Activated naive CD8-positive, alpha-beta T cell treated with anti-CD3 and anti-CD28 coated beads, Interleukin-2, amount 50 U/mL, for 16 hours (primary cell): ENCODE measurements at places on chromosomes 12 and 14.

GRCh38 chr12:40222247-40222646, 2.5 kb upstream of the LRRK2 start:
- no peak for DNase-seq

GRCh38 chr12:57096748-57097553, 8.0 kb downstream of the NAB2 start:
- DNase-seq, result no peak

GRCh38 chr14:103550451-103551337, 11.8 kb downstream of the BAG5 start:
- no peak for DNase-seq

- DNase-seq, result no peak
Measured at GRCh38 chr14:69808919-69809808, 12.1 kb upstream of the SLC10A1 start.

DNA sequence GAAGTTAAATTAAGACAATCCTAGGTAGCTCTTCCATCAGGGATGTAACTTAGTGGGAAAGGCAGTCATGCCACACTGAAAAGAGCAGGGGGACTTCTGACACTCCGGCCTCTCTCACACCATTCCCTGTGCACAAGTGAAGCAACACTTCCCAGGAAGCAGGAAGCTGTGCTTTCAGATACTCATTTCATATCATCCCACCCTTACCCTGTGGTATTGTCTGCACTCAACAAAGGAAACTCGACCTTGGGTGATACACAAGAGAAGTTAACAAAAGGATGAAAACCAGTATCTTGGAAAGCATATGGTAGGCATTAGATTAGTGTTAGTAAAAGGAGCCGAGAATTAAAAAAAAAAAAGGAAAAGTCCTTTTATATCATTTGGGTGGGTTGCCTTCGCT, 61.3 kb upstream of the MDM1 start:
- no peak for DNase-seq

- no peak for DNase-seq
Measured at GRCh38 chr14:63308723-63309317, 9.9 kb downstream of the GPHB5 start.

DNA sequence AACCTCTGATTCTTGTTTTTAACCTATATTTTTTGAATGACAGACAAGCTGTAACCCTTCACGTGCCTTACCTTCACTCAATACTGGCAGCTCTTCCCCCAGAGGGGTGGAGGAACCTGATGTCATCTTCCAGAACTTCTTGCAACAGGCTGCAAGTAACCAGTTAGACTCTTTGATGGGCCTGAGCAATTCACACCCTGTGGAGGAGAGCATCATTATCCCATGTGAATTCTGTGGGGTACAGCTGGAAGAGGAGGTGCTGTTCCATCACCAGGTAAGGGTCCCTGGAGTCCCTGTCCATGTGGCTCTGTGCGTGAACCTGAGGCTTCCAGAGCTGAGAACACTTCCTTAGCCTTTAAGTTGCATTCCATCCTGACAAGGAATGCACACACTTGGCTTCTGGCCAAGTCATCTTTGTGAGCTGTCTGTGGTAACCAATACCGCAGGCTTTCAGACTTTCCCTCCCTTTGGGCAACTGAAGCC, 22.7 kb downstream of the TRAFD1 start:
- DNase-seq, result no peak

DNA sequence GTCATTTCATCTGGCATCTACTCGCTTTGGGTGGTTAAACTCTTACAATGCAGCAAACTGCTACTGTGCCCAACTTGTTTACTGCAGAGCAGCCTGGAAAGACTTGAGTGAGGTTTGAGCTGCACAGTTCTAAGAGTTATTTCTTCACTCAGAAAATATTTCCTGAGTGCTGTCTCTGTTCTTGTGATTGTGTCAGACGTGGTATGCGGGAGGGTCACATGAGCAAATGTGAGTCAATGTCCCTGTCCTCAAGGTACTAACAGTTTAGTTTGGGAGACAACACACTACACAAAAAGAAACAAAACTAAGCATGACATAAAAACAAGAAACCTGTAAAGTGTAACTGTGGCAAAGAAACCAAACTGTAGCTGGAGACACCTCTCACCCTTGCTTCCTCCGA, 32.4 kb downstream of the FLVCR2 start:
- no peak for DNase-seq

GRCh38 chr12:42104784-42105183, 39.9 kb downstream of the GXYLT1 start:
- DNase-seq, result no peak

DNA sequence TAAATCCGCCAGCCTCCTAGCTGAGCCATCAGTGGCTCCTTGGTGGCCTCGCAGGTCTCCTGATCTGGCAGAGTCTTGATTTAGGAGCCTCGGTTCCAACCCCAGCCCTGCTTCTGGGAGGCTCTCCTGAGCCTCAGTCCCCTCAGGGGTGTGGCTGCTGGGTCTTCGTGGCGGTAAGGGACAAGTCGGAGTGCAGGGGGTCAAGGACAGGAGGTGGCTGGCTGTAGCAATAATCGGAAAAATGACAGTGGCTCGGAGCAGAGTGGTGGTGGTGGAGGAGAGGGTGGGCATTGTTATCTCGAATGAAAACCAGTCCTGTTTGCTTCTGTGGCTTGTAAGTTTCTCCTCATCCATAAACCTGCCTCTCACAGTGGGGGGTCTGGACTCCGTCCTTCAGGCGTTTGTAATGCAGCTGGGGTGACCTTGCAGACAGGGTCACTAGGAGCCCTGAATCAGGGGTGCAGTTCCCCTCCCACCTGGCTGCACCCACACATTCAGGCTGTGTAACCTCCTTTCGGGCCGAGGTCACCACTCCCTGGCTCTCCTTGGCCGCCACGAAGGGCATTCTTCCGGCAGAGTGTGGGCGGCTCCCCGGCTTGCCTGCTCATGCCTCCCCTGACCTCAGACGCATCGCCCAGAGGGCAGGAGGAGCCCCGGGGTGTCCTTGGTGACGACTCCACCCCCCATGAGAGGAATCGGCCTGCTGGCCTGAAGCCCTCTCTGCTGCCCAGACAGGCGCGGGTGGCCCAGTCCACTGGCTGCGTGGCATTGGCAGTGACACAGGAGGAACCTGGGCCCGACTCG, 8.1 kb downstream of the BCL7A start:
- no peak for DNase-seq

GRCh38 chr14:105257464-105257863, 9.1 kb downstream of the BTBD6 start:
- DNase-seq, result no peak

DNA sequence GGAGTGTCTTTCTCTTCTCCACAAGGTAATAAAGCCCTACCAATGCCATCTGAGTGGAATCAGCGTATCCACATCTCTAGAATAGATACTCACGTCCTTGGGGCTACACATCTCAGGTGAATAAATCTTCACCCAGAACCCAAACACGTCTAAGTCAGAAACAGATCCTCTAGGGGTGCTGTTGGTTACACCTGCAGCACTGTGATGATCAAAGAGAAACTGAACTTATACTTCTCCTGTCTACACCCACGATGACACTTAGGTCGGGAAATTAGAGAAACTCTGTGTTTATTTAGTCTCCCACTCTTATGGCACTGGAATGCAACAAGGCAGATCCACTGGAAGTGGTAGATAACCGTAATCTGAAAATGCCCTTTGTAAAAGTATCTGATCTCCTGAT, 46.2 kb downstream of the WIF1 start:
- DNase-seq, result no peak

GRCh38 chr12:80441921-80442320, 2.1 kb upstream of the PTPRQ start:
- no peak for DNase-seq

DNA sequence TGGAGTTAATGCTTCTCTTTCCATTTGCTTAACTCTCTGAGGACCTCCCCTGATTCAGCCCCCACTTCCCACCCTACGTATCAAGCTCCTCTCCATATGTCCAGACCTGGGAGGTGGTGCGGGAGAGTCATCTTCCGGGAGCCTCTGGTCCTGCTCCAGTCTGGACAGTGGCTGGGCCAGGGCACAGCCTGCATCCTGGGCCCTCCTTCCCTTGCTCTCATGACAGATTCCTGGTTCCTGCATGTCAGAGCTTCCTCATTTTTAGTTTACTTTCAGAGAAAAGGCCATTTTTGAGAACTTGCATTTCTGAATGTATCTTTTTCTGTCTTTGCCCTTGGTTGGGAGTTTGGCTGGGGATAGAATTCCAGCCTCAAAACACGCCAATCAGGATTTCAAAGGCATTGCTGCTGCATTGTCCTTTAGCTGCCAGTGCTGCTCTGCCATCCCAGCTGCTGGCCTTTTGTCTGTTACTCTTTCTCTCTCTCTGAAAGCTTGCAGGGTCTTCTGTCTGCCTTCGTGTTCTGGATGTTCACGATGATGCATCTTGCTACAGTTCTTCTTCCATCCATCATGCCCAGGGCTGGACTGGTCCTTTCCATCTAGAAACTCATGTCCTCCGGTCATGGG, 54.7 kb downstream of the SLC6A12 start:
- no peak for DNase-seq

DNA sequence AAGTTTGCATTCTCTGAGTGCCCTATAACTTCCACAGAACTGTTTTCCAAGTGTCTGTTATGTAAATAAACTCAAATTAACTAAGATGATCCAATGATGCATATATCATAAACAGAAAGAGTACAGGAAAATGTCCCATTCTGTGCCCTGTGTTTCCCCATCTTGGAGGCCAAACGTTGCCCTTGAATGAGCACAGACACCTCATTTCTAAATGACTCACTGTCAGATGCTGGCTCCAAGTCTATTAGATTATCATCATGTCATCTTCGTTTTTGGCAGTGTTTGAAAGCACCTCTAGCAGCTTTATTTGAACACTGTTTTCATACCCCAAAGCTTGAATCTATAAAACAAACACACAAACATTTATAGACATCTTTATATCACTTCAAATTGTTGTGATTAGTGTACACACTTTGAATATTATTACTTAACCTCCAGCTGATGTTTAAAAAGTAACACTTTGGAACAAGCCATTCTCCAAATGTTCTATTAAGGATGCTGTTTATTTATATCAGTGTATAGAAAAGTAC, 424.2 kb downstream of the NOVA1 start:
- no peak for DNase-seq

- DNase-seq, result no peak
Measured at GRCh38 chr14:97368049-97368448, 570.9 kb downstream of the VRK1 start.

DNA sequence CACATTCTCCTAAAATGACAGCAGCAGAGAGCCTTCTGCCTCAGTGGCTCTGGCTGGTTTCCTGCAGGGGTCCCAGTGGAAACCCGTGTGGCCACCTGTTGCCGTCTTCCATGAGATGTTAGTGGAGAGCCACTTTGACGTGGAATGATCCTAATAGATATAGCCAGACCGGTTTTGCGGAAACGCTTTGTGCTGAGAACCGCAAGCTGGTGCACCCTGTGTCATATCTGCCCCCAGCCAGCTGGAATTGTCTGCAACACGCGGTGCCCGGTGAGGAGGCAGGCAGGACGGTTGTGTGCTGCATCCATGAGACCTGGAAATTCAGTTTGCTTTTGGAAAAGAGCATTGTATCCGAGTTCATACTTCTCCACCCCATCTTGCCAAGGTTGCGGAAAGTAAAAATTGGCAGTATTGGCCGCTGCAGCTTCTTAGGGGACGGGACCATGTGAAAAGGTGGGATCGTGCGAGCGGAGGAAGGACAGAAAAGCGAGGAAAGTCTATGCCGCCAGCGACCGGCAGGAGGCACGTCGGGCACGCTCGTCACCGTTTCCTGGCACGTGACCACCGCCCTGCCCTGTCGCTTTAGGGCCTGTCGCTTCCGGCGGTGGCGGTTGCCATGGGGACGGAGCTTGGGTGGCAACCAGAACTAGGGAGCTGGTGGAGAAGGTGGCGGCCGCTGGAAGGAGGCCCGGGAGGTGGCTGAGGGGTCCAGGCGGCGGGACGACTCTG, at the start of gene CFAP251:
Gene CFAP251, plus strand, starts transcription at position 643 of the 729 bp plus-strand sequence. CDS start 2,714 bp downstream, outside the sequence.
- DNase-seq, result peak; percentile 84

DNA sequence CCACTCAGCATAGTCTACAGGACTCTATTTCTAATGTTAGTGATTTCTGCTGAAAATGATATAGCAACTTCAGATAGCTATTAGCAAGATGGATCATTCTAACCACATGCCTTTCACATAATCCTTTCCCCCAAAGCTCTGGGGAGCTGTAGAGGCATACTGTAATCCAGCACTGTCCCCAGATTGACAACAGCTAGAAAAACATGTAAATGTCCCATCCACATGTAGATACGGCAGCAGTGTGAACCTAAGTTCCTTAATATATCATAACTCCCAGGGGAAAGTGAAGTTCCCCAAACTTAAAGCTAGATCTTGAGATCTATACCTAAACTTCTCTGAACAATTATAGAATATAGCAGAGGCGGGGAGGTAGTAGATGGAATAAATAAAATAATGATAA, 14.0 kb downstream of the ZNF664 start:
- DNase-seq, result no peak

DNA sequence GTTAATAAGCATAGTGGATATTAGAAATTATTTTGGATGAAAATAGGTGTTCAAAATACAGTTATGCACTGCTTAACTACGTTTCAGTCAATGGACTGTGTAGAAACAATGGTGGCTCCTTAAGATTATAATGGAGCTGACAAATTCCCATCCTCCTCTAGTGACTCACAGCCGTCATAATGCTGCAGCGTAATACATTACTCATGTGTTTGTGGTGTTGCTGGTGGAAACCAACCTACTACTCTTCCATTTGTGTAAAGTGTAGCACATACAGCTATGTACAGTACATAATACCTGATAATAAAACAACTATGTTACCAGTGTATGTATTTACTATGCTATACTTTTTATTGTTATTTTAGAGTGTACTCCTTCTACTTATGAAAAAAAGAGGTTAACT, 111.2 kb upstream of the TMCC3 start:
- no peak for DNase-seq

GRCh38 chr12:91695964-91696363, 449.7 kb downstream of the BTG1 start:
- no peak for DNase-seq

DNA sequence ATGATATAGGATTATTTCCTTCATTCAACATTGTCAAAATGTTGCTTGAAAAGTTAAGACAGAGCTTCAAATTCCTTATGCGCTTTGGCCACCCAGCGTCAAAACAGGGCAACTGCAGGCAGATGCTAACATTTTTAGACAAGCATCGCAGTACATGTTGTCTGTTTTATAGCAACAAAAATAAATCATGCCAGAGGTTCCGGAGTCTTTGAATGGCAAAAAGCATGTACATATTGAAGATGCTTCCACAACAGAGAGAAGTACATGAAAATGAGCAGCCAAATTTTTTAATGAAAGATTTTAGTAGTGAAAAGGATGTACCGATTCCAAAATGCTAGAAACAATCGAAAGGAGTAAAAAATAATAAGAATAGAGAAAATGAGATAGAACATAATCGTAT, 49.8 kb upstream of the USP15 start:
- DNase-seq, result no peak
